ENCODE measurements at places on chromosomes 5 and 9. TPM values are rescaled to one million over a fixed set of nuclear protein-coding genes. Genes with fewer than 3 reads are reported as not detected.

DNA sequence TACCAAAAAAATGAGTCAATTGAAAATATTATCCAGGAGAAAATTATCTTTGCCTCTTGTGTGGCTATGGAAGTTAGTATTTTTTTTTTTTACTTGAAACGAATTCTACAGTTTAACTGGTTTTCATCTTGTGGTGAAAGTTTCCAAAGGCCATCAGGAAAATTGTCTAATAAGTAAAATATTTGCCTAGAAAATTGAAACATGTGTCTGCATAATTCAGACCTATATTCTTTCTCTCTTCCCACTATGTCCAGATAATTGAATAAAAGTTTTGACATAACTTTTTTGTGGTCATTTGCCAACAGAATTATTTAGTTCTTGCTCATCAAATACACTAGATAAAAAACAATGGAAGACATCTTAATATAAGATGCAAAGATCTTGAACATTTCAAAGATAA is 321.5 kb upstream of the RPS23 start:
- no peak for DNase-seq
- H3K27ac ChIP-seq, result no peak overlapping the region
- H3K27me3 ChIP-seq, result no peaks in the 10 kb centered on the region
- no peak overlapping the region for H3K4me3 ChIP-seq
- H3K4me1 ChIP-seq, result no peaks in the 10 kb centered on the region

GRCh38 chr9:95103871-95104580 is 213.5 kb downstream of the FANCC start:
- DNase-seq, result no peak
- H3K36me3 ChIP-seq, result no peaks in the 10 kb centered on the region

Gene ANKRD33B
- 0.66 TPM for total RNA-seq

GRCh38 chr5:124193371-124193789 is 553.1 kb downstream of the ZNF608 start:
- no peaks in the 10 kb centered on the region for H3K36me3 ChIP-seq
- no peaks in the 10 kb centered on the region for H3K27me3 ChIP-seq
- no peak overlapping the region for H3K27ac ChIP-seq
- DNase-seq, result no peak

DNA sequence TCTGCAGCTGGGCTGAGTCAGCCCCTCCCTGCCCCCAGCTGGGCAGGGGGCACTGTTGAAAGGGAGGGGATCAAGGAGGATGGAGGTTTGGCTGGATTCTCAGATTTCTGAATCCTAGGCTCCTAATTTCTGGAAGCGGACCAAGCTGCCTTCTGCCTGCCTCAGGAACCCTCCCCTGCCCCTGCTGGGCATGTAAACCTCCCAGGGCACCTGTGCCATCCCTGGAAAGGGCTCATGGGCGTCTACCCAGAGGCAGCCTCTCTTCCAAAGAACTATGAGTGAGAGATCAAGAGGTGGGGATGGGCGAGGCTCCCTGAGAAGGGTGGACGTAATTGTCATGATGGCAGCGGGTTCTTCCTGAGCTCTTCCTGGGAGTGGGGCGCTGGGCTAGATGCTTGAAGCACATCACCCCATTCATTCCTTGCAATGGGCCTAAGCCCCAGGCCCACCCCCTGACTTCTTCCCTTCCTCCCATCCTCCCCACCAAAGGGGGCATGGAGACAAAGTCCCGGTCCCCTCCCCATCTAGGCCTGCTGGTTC is 21.6 kb downstream of the CSF1R start:
- H3K27me3 ChIP-seq, result no peaks in the 10 kb centered on the region
- no peak for DNase-seq
- no peaks in the 10 kb centered on the region for H3K4me1 ChIP-seq
- H3K4me3 ChIP-seq, result no peak overlapping the region

Gene HTR4
- 8.9 TPM for total RNA-seq

Gene ANP32B
- total RNA-seq, result 183 TPM

- no peaks in the 10 kb centered on the region for H3K27me3 ChIP-seq
- H3K4me1 ChIP-seq, result no peaks in the 10 kb centered on the region
- no peak overlapping the region for H3K4me3 ChIP-seq
- H3K36me3 ChIP-seq, result no peaks in the 10 kb centered on the region
- no peak overlapping the region for H3K27ac ChIP-seq
Observed at GRCh38 chr5:33981408-33982162, 2.9 kb downstream of the SLC45A2 start.

DNA sequence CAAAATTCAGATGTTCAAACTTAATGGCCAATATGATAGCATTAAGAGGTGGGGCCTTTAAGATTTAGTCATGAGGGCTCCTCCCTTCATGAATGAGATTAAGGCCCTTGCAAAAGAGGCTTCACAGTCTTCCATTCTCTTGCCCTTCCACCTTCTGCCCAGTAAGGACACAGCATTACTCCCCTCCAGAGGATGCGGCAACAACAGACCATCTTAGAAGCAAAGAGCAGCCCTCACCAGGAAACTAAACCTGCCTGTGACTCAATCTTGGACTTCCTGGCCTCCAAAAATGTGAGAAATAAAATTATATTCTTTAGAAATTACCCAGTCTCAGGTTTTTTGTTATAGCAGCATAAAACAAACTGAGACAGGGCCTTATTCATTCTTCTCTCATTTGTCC is 8.2 kb downstream of the AP3B1 start:
- no peak overlapping the region for H3K27ac ChIP-seq
- H3K4me1 ChIP-seq, result no peaks in the 10 kb centered on the region
- H3K27me3 ChIP-seq, result no peaks in the 10 kb centered on the region
- no peak for DNase-seq

Gene AHRR
- total RNA-seq, result 2.1 TPM

Gene TEX53
- not detected for total RNA-seq

GRCh38 chr9:114433086-114433485 is 45.3 kb upstream of the AKNA start:
- no peak overlapping the region for H3K27ac ChIP-seq
- no peak for DNase-seq
- H3K36me3 ChIP-seq, result no peaks in the 10 kb centered on the region

DNA sequence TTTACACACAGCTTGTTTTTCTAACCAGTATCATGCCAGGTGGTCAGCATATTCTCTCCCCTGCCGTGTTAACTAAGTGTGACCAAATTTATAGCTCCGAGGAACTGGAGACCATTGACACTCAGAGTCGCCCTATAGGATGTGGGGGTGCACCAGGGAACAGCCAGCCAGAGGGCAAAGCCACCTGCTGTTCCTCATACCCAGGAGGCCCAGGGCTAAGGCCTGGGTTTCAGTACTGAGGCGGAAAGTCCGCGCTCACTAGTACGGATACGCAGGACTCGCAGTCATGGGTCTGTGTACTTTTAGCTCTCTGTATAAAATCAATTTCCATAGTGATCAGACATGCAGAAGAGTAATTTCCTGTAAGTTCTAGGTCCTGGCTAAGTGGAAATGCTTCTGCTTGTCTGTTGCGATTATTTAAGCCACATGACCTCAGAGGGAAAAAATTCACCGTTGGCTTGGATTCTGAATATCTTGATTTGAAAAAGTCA is 247.0 kb downstream of the AOPEP start:
- H3K4me3 ChIP-seq, result no peak overlapping the region
- no peaks in the 10 kb centered on the region for H3K36me3 ChIP-seq
- H3K27ac ChIP-seq, result no peak overlapping the region

- DNase-seq, result no peak
- H3K4me1 ChIP-seq, result no peaks in the 10 kb centered on the region
- H3K27ac ChIP-seq, result no peak overlapping the region
- no peak overlapping the region for H3K4me3 ChIP-seq
Observed at GRCh38 chr9:107390778-107391177, 98.8 kb downstream of the KLF4 start.

GRCh38 chr5:84036842-84037241 is 316.2 kb upstream of the HAPLN1 start:
- DNase-seq, result no peak
- H3K27ac ChIP-seq, result no peak overlapping the region
- no peaks in the 10 kb centered on the region for H3K4me1 ChIP-seq
- H3K27me3 ChIP-seq, result no peaks in the 10 kb centered on the region
- H3K36me3 ChIP-seq, result no peaks in the 10 kb centered on the region
